ENCODE measurements at places on chromosomes 16 and 17.

GRCh38 chr17:79033741-79034501 is 10.0 kb downstream of the C1QTNF1 start:
- DNase-seq = no peak

DNA sequence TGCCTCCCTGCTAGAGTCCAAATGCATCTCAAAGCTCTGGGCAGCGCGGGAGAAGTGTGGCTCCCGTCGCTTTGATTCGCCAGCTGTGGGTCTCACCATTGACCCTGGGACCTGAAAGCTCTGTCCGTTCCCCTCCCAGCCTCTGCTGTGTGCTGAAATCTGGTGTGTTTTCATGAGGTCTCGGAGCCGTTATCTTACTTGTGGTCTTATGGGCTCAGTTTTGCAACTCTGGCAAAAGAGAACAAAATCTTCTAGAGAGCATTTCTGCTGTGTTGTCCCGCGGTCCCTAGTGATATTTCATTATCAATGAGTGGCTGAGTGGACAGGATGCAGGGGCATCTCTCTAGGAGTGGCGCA is 13.3 kb downstream of the CRISPLD2 start:
- no peak for DNase-seq

DNA sequence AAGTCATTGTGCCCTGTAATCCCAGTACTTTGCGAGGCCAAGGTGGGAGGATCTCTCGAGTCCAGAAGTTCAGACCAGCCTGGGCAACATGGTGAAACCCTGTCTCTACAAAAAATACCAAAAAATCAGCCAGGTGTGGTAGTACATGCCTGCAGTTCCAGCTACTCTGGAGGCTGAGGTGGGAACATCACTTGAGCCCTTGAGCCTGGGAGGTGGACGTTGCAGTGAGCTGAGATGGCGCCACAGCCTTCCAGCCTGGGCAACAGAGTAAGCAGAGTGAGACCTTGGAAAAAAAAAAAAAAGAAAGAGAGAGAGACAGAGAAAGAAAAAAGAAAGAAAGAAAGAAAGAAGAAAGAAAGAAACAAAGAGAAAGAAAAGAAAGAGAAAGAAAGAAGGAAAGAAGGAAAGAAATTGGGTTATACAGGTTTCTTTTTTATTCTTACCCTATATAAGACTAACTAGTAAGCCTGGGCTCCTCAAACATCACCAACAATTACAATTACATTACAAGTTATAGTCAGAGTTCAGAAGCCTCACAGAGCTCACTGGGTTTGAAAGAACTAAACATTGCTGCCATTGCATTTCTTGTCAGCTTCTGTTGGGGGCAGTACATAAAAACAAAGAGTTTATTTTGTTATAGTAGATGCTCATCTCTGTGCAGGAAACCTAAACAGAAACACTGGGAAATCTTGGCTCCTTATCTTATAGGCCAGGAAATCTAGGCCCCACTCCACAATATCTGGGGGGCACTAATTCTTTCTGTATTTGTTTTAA is 6.7 kb upstream of the ABCA9 start:
- no peak for DNase-seq

DNA sequence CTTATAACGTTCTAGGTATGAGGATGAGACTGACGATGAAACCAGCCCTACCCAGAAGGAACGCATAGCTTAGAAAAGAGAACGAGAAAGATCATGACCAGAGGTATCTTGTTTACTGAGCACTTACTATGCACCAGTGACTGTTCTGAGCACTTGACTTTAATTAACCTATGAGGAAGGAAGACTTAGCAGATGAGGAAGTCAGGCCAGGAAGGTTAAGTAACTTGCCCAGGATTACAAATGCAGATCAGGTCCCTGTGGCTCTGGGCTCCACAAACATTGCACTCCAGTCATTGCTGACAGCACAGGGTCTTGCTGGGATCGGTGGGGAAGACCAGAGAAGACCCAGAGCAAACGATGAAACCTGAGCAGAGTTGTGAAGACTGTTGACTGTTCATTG is 7.1 kb downstream of the KRT13 start:
- no peak for DNase-seq

DNA sequence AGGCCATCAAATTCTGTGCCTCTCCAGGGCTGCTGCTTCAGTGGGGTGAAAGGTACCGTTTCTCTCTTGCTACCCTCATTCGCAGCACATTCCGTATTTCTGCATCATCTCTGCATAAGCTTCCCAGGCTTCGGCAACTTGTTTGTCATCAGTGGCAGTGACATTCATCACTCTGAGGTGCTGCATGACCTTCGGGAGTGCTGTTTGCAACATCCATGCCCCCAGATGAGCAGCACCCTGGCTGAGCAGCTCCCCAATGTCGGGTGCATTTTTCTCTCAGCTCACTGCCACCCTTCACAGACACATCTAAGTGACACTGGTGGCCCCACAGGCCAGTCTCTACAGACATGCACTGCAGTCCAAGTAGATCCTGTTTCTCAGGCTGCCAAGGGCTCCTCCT is 3.8 kb downstream of the CREBBP start:
- no peak for DNase-seq

DNA sequence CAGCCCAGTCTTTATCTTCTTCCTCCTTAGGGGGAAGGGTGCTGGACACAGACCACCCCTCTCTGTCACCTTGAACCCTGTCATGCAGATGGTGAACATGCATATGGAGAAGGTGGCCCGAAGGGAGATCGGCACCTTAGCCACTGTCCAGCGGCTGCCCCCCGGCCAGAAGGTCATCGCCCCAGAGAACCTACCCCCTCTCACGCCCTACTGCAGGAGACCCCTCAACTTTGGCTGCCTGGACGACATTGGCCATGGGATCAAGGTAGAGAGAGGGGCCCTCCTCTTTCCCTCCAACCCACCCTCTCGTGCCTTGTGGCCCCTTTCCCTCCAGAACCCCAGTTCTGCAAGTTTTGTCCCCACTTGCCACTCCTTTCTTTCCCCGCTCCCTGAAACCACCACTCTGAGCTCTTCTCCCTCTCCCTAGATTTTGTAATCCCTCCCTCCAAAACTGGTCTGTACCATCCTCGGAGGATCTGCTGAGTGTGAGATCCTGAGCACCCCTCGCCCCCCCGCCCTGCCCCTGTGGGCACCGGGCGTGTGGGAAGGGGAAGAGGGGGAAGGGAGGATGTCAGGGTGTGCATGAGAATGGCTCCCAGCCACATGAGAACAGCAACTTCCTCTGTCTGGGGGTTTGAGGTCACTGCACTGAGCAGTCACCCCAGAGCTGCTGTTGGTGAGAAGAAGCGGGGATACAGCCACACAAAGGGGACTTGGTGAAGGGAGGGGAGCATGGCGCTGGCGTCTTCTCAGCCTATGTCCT is 7.3 kb downstream of the ABI3 start:
- DNase-seq = no peak

DNA sequence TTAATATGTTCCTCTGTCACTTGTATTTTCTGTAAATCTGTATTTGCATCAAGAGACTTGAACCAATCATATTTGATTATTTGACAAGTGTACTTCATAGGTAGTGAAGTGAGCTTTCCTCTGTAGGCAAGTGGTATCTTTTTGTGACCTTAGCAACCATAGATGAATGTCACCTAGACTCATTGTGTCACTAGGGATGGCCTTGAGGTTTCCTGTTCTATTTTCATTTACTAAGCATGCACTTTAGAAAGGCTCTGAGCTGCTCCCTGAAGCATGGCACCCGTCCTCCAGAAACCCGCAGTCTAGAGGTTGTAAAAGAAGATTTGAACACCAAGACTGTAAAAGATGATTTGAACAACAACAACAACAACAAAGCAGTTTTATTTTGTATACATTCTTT is 151.7 kb downstream of the PRKCB start:
- no peak for DNase-seq

DNA sequence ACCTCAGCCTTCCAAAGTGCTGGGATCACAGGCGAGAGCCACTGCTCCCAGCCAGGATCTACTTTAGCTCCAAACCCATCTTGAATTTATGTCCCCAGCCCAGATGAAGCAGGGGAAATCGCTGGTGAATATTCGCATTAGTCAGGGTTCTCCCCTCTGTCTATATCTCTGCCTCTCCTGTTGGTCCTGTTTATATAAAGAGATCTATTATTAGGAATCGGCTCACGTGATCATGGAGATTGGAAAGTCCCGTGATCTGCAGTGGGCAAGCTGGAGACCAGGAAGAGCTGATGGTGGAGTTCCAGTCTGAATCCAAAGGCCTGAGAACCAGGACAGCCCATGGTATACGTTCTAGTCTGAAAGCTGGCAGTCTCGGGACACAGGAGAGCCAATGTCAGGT is 382.8 kb downstream of the SEC14L1 start:
- no peak for DNase-seq

DNA sequence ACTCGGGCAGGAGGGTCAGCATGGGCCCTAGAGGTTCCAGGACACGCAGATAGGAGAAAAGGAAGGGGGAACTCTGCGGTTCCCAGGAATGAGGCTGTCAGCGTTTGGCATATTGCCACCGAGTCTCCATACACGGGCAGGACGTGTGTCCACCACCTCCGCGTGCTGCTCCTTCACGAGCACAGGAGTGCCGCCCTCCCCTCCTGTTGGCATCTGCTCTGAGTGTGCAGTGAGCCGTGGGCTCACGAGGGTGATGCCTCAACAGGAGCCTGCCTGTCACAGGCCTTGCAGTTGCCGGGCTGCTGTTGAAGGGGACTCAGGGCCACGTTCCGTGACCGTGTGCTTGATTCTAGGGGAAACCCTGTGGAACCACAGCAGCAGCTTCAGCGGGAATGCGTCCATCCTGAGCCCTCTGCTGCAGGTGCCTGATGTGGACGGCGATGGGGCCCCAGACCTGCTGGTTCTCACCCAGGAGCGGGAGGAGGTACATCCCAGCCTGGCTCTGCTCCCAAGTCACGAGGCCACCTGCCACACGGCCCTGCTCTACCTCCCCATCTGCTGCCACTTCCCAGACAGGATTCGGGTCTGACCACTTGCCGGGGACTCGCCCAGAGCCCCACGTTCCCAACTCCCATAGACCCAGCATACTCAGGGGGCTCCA is 14.6 kb downstream of the RGS11 start:
- no peak for DNase-seq

DNA sequence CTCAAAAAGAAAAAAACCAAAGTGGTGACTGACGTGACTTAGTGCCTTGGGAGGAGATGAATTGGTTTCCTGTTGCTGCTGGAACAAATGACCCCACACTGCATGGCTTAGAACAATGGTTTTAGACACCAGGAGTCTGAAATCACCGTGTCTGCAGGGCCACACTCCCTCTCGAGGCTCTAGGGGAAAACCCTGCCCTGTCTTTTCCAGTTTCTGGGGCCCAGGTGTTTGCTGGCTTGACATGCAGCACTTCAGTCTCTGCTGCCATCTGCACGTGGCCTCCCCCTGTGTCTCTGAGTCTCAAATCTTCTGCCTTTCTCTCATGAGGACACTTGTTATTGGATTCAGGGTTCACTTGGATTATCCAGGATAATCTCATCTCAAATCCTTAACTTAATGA is 323.8 kb upstream of the TNRC6C start:
- no peak for DNase-seq

DNA sequence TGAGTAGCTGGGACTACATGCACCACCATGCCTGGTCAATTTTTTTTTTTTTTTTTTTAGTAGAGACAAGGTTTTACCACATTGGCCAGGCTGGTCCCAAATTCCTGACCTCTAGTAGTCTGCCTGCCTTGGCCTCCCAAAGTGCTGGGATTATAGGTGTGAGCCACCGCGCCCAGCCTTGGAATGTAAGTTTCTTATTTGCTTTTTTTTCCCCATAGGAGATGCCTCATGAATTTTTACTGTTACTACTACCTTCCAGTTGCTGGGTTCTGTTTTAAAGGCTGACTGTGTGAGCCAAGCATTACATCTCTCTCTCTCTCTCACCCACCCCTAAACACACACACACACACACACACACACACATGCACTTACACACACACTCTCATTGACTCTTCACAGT is 112.6 kb downstream of the RGS9 start:
- DNase-seq = no peak

DNA sequence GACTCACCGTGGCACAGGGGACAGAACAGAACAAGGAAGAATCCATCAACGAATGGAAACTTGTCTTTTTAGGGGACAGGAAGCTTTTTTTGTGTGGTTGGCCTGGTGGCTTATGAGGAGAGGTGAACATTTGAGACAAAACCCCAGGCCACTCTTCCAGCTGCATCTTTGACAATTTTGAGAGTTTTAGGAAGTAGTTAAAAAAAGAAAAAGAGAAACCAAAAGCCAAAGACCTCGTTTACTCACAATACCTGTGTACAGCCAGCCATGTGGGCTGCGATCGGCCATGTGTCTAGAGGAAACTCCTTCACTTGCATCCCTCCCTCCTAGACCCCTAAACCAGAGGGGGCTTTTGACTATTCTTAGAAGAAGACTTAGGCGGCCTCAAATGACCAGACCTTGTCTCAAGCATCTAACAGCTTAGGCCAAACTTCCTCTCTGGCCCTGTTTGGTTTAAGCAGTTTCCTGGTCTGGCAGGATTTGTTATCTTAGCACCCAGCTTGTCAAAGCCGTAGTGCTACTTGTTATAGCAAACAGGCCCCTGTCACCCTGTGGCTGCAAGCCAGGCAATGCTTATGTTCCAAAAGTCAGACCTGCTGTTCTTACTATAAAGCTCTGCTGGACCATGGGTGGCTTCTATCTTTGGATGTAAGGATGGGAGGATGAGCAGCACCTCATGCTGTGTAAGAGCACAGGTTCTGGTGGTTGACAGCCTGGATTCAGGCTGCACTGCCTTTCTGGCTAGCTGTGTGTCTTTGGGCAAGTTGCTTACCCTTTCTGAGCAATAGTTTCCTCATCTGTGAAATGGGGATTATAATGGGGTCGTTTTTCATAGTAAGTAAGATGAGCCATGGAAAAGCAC is 17.7 kb downstream of the KSR1 start:
- no peak for DNase-seq

DNA sequence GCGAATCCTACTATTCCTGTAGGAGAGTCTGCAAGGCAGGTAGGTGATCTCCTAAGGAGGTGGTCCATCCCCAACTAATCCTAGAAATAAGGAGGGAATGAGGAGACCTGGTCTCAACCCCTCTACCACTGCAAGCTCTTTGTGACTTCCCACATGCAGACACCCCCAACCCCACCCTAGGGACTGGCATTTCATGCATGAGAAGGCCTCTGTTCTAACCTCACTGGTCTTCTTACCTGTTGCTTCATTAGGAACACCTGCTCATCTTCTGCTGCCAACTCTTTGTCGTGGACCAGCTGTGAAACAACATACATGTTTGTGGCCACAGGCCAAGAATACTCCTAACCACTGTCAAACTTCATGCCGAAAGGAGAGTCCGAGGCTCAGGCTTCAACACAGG is 22.6 kb downstream of the DYNC1LI2 start:
- DNase-seq = no peak

DNA sequence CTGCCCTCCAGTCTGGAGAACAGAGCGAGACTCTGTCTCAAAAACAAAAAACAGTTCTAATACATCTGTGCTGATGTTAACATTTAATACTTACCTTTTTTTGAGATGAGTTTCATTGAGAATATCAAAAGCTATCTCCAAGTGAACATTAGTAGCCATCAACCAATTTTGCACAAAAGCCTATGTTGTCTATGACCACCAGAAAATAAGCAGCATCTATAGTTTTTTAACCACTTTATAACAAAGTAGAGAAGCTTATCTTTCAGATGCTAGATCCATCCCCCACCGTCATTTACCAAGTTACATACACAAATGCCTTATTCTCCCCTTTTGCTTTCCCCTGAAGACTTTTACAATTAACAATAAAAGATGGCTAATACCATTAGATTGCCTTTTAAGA is 4.1 kb downstream of the SRSF1 start:
- DNase-seq = no peak

- no peak for DNase-seq
Observed at GRCh38 chr16:79329166-79329521, 271.4 kb downstream of the MAF start.
